ENCODE measurements at places on chromosomes 3 and 15.

DNA sequence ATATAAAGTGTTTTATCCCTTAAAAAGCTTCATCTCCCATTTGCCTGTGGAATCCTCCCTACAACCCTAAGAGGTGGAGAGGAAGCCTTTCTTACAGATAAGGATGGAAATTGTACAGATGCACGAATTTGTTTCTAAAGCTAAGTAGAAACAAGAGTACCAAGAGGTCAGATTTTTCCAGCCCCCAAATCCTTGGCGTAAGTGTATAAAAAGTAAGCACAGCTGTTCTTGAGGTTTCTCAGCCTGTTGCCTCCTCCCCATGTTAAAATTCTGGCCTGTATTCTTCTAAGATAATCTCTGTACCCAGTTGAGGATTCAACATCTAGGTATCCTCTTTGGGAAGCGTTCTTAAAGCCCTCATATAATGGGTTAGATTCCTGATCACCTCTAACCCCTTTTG lies 34.9 kb downstream of the RAB7A start:
- DNase-seq = no peak

DNA sequence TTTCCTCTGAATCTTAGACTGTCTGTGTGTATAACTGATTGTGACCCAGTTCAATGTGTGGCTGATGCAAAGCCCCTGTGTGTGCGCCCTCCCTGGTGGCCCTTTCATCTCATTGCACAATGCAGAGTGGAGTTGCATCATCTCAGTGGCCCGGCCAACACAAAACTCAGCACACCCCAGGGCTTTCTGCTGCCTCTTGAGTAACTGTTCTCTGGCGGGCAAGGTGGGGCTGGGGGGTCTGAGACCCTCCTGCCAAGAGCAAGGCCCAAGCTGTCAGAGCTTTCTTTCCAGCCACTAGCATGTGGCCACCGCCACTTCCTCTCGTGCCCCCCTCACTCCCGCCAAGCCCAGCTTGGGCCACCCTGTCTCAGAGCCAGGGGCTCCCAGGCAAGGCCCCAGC lies 80.7 kb upstream of the ALDH1L1 start:
- DNase-seq = no peak

DNA sequence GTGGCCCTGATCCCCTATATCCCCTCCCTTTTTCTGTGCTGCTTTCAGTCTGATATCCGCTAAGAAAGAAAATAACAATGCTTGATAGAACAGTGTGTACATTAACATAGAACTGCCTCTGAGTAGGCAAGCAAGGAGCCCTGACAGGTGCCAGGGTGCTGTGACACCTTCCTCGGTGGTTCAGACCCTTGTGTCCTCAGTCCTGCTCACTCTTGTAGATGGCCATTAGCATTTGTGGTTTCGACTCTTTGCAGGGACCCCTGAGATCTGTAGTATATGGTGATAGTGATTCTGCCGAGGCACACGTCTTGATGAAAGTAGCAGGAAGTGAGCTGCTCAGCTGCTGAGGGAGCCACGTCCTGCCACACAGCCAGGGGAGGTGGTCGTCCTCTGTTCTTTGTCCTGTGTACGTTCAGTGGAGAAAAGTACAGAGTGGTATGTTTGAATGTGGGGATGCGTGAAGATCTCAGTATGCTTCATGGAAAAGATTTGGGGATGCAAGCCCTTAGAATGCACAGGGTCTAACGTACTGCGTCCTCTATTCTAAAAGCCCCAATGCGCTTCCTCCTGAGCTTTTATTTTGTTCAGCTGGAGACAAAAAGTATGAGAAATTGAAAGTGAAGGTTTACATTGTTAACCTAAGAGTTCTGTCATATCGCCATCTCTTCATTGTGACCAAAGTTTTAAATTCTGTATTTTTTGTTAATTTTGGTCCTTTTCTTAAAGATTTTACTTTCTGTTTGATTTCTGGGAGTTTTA lies 35.4 kb downstream of the PXYLP1 start:
- no peak for DNase-seq

GRCh38 chr3:159675285-159675684 lies 313.4 kb upstream of the IL12A start:
- no peak for DNase-seq

DNA sequence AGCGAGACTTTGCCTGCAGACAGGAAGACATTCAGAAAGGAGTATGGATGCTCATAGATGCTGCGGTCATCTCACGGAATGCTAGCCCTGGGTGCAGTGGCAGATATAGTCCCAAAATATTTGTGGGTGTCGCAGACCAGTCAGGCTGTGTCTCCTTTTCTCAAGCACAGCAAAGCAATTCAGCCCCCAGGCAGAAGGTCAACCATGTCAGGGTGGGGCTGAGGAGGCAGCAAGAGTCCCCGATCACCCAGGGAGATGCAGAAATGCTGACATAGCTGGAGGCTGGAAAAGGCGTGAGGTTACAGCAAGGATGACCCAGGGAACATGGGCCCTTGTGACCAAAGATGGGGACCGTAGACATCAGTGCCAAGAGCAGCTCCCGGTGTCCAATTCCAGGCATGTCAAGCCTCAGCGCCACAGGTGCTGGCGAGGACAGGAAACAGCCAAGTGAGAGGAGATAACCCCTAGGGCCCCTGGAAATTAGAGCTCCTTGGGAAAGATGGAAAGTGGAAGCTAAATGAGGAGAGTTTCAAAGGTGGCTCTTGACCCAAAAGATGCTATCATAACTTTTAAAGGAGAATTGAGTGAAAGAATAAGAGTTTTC lies 81.2 kb upstream of the ABHD17C start:
- DNase-seq = no peak

GRCh38 chr15:34318277-34319079 lies 19.1 kb downstream of the SLC12A6 start:
- DNase-seq = no peak

- no peak for DNase-seq
Measured at GRCh38 chr3:29202378-29202777, 78.5 kb upstream of the RBMS3 start.

- DNase-seq = no peak
Measured at GRCh38 chr15:67137951-67138848, 72.8 kb downstream of the SMAD3 start.
